Activated CD4-positive, alpha-beta T cell treated with anti-CD3 and anti-CD28 coated beads for 36 hours (primary cell): ENCODE measurements at places on chromosomes 2 and 18. TPM values are rescaled to one million over a fixed set of nuclear protein-coding genes. Genes with fewer than 3 reads are reported as not detected.

The ANKRD23 gene
- total RNA-seq: 5.1 TPM

The NT5C1B gene
- not detected for total RNA-seq

DNA sequence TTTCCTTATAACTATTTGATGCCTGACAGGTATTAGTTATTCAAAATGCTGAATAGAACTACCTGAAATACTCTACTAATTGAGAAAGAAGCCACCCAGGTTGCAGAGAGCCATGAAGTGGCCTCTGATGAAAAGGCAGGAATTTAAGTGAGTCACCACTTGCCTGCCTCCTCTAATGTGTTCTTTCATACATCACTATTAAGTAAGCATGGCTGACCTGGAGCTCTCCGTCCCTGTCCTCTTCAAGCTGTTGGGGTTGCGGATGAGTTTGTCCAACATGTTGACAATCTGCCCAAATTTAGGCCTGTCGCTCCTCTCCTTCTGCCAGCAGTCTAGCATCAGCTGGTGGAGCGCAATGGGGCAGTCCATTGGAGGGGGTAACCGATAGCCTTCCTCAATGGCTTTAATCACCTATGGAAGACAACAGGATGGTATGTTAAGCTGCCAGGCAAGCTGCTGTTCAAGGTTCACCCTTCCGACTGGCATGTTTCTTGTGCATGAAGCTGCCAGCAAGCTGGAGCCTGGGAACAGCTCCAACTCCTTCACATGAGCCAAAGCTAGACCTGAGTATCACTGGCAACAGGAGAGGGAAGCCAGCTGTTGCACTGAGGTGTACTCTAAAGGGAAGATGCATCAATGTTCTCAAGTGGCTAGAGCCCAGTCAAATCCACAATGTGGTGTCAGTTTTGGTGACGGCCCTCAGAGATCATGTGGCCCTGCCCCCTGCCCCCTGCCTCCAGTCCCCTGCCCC lies 142.2 kb downstream of the EPHA4 start:
- no peak overlapping the region for H3K27ac ChIP-seq
- no peak overlapping the region for H3K4me3 ChIP-seq
- no peaks in the 10 kb centered on the region for H3K4me1 ChIP-seq
- H3K36me3 ChIP-seq: peaks cover 23% of the 10 kb centered on the region
- no peak for DNase-seq

The MC2R gene
- not detected for total RNA-seq

DNA sequence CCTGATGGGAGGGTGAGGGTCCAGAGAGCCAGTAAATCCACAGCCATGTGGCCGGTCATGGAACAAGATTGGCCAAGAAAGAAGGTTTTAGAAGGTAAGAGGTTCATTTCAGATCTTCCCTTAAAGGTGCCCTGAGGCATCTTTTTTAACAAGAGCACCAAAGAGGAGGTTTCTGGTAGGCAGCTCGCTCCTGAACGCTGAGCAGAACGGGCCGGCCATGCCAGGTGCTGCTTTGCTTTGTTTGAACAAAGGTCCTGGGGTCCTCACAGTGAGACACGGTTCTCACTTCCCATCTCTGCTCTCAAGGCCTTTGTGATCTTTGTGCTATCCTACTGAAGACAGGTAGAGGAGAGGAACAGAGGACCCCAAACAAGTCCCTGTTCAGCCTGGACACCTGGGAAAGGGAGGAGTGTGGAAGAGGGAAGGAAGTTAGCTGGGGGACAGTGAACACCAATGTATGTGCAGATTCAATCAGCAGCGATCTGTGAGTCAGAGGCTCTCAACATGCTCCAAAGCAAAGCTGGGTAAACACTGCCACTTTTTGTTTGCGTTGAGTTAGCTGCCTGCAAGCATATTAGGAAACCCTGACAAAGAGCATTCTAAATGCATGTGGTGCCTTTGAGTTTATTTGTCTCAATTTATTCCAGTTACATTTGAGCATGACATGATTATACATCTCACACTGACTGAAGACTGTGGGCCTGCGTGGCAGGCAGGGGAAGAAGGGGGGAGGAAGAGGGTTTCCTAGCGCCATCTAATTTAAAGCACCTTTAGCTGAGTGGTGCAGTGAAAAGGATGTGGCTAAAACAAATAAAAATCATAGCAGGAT lies 102.4 kb downstream of the ASB1 start:
- no peak for DNase-seq
- peaks cover 15% of the 10 kb centered on the region for H3K27me3 ChIP-seq
- H3K27ac ChIP-seq: no peak overlapping the region
- no peaks in the 10 kb centered on the region for H3K4me1 ChIP-seq
- peaks cover 4% of the 10 kb centered on the region for H3K36me3 ChIP-seq

The IGFBP2 gene
- 9.8 TPM for total RNA-seq

DNA sequence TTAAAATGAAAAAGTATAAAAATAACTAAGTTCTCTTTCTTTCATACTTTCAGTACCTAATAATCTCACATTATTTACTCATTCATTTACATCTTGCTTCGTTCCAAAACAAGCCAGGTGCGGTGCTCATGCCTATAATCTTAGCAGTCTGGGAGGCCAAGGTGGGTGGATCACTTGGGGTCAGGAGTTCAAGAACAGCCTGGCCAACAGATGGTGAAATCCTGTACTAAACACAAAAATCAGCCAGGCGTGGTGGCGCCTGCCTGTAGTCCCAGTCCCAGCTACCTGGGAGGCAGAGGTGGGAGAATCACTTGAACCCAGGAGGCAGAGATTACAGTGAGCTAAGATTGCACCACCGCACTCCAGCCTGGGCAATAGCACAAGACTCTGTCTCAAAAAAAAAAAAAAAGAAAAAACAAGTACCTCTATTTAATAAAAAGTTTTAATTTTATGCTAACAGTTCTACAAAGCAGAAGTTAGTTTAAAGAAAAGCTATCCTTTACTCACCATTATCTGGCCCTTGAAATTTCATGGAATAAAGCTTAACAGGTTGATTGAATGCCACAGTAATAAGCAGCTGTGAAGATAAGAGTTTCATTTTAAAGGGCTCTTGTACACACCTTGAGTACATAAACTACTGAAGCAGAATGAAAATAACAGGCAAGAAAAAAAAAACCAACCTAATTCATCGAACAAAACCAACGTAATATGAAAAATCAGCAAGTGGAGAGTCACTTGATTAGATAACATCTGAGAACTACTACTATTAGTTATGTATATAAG lies 22.5 kb downstream of the TXNL1 start:
- DNase-seq: no peak
- peaks cover 47% of the 10 kb centered on the region for H3K36me3 ChIP-seq
- no peaks in the 10 kb centered on the region for H3K27me3 ChIP-seq
- H3K4me3 ChIP-seq: no peak overlapping the region
- no peak overlapping the region for H3K27ac ChIP-seq

GRCh38 chr2:234683950-234684349 lies 187.1 kb upstream of the ARL4C start:
- no peak overlapping the region for H3K27ac ChIP-seq
- H3K36me3 ChIP-seq: no peaks in the 10 kb centered on the region
- peaks cover 2% of the 10 kb centered on the region for H3K27me3 ChIP-seq
- no peak overlapping the region for H3K4me3 ChIP-seq
- no peak for DNase-seq
- H3K4me1 ChIP-seq: no peaks in the 10 kb centered on the region

DNA sequence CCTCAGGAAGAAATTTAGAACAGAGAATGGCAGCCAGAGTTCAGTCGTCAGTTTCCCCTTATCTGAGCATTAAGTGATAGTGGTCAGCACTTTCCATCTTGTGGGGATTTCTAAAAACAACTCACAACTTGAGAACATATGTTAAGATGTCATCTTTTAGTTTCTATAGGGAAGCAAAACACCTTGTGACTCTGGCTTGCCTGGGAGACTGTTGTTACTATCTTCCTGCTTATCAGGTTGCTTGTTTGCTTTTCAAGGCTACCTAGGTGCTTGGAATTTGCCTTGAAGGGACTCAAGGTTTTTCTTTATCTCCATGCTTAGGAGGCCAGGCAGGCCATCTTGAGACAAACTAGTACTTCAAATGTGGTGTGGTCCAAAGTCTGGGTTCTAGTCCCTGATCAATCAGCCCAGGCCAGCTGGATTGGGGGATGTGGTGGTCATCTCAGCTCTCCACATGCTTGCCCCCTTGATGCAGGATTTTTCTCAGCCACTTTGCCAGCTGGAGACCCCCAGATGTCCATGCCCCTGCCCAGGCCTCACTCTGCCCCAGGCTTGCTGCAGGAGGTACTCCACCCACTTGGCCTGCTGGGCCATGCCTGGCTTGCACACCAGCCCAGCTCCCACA lies 125.9 kb downstream of the LYPD1 start:
- no peaks in the 10 kb centered on the region for H3K4me1 ChIP-seq
- no peak overlapping the region for H3K4me3 ChIP-seq
- DNase-seq: no peak
- H3K36me3 ChIP-seq: no peaks in the 10 kb centered on the region
- no peak overlapping the region for H3K27ac ChIP-seq

- DNase-seq: no peak
- no peak overlapping the region for H3K4me3 ChIP-seq
- H3K4me1 ChIP-seq: peaks cover 15% of the 10 kb centered on the region
- H3K36me3 ChIP-seq: no peaks in the 10 kb centered on the region
Measured at GRCh38 chr2:196970099-196970498, 43.6 kb upstream of the PGAP1 start.

The NPHP1 gene
- total RNA-seq: 2.2 TPM

GRCh38 chr18:45688113-45688512 lies 35.9 kb upstream of the SLC14A1 start:
- peaks cover 21% of the 10 kb centered on the region for H3K27me3 ChIP-seq
- peak overlapping the region; percentile 69 for H3K4me3 ChIP-seq
- no peaks in the 10 kb centered on the region for H3K36me3 ChIP-seq
- H3K4me1 ChIP-seq: peaks cover 69% of the 10 kb centered on the region
- peak; percentile 40 for DNase-seq
- H3K27ac ChIP-seq: peak overlapping the region; percentile 51

The CREG2 gene
- not detected for total RNA-seq
